ENCODE measurements at places on chromosomes 5 and 9.

DNA sequence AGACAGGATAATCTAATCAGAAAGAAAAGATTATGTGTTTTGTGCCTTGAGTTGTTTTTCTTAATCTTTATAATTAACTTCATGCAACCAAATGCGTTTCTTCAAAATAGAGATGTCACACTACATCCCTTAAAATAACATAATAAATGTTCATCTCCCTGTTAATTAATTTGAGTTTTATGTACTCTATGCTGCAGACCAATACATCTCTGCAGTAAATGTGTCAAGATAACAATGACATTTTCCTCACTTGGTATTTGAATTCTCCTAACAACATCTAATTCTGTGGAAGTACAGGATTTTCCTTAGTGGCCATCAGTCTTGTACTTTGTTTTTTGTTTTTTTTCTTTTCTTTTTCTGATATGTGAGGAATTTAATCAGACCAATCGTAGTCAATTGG, 279.2 kb upstream of the TYRP1 start:
- DNase-seq = no peak

GRCh38 chr9:9257999-9258498, 1354.8 kb downstream of the PTPRD start:
- DNase-seq = no peak

GRCh38 chr5:38607396-38607795, 51.0 kb upstream of the LIFR start:
- DNase-seq = no peak

GRCh38 chr5:95617057-95617456, 2.8 kb upstream of the GPR150 start:
- DNase-seq = no peak

- no peak for DNase-seq
These were observed 109.1 kb upstream of the ELL2 start for GRCh38 chr5:96070622-96071225.

- no peak for DNase-seq
These were observed 13.0 kb downstream of the SEMA6A start for GRCh38 chr5:116561658-116562057.

DNA sequence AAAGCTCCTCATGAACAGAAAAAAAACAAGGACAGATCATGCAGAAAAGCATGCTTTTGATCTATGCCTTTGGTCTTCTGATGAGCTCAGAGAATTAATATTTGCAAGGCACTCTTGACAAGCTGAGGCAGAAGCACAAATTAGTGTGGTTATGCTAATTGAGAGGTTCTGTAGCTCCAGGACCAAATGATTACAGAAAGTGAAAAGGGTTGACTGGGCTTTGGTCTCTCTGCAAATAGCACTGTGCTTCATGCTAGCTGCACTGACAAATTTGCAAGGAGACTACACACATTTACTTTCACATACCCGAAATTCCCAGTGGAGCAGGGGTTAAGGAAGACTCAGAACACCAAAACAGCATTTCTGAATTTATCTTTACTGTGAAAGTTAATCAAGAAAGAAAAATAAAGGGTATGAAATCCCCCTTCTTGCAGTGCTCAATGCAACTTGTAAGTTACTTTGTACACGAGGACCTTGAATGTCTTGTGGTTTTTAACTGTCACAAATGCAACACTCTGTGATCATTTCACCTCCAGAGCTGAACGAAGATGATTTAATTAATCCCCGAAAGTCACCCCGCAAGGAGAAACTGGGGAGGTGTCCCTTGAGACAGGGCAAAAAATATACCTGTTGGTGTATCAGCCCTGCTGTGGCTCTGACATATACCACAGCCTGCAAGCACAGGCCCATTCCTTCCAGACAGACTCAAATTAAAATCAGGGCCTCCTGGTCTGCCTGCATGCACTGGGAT, 11.9 kb downstream of the RAPGEF1 start:
- no peak for DNase-seq

DNA sequence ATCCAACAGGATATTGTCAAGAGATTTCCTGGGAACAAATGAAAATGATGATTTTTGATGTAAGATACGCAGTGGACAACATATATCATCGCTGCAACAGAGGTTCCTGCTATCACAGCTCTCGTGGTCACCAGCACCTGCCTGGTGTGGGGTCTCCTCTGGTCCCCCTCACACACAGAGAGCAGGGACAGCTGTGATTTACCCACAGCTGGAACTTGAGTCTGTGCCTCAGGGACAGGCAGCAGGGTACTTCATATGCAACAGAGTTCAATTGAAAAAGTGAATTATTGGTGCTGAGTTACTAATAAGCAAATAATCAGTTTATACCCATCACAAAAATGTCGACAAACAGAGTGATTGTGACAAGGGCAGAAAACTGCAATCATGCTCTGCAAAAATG, 93.4 kb downstream of the LMX1B start:
- no peak for DNase-seq

GRCh38 chr9:132946211-132946610, 1.8 kb upstream of the TSC1 start:
- no peak for DNase-seq

GRCh38 chr9:130770679-130771442, 64.2 kb upstream of the ABL1 start:
- DNase-seq = peak; percentile 71

DNA sequence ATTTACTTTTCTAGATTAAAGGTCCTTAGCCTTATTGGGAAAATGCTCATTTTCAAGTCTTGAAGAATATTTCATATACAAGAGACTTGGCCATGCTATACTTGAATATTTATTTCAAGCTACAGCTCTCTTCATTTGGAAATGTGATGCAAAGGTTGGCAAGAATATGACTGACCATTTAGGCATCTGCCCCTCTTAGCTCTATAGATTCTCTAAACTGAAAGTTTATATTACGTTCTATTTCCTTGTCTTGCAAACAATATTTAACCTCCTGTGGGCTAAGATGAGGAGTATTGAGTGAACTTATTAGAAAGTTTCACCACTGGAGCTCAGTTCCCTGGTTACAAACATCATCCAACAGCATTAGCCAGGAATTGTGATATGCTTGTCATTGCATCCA, 593.1 kb downstream of the MAT2B start:
- no peak for DNase-seq

DNA sequence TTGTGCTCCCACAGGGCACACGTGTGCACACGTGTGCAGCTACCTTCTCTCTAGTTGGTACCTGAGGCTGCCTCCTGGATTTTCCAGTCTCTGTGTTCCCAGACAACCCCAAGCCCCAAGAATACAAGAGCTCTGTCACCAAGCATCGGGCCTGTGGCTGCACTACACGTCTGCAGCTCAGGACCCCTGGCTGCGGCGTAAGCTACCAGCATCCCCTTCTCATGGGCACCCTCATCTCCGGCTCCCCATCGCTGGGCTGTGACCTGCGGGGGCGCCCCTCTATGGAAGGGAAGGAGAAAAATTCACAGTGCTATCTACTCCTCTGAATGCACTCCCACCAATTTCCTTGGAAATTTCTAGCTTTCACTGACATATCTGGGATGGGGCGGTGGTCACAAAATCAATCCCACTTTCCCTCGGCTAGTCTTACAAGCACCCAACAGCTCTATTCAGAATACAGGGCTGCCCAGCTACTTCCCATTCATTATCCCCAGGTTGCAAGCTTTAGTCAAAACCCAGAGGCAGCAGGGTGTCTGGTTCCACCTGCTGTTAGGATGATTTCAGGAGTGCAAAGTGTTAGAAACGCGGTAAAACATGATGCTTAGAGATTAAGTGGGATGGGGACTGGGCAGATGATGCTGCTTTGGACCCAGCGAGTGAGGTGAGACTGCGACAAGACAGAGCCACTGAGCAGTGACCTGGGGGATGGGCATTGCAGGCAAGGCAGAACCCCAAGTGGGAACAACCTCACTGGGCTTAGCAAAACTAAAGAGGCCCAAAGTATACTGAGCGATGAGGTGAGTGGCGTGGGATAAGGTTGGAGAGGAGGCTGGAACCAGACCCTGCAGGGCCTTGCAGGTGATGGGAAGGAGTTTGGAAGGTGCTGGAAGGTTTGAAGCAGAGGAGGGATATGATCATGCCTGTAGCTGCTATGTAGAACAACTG, 121.7 kb downstream of the KCNIP1 start:
- no peak for DNase-seq

- no peak for DNase-seq
These were observed 107.0 kb upstream of the MVB12B start for GRCh38 chr9:126219648-126220063.

- no peak for DNase-seq
These were observed 110.0 kb upstream of the PTGER4 start for GRCh38 chr5:40569546-40570270.

DNA sequence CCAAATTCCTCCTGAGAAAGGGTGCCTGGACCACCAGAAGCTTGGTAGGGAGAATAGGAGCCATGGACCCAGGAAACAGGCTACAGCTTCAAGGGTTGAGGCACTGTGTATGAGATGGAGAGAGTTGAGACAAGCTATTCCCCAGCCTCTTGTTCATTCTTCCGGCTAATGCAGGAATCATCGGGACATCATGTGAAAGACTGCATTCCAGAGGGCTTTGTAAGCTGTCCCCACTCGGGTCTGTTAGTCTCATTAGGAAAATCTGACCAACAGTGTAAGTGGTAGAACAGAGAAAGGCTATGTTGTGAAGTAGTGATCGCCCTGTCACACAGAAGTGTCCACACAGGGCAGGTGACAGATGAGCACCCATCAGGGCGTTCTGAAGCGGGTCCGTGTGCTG, 81.4 kb downstream of the GABBR2 start:
- DNase-seq = no peak

GRCh38 chr5:87645224-87645623, 232.5 kb upstream of the CCNH start:
- DNase-seq = peak; percentile 61

DNA sequence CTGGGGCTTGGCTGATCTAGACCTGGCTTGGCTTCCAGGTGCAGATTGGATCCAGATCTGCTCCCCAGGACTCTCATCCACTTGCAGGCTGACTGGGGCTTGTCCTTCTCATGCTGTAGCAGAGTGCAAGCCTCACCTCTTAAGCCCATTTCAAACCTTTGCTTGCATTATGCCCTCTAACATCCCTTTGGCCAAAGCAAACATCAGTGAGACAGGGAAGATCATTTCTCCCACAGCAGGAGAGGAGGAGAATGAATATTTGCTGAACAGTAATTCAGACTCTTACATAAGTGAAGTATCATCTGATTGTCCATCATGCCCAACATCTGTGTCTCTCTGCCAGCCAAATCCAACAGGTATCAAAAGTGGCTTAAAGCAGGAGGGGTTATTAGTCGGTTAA, 194.9 kb downstream of the C9orf152 start:
- no peak for DNase-seq

DNA sequence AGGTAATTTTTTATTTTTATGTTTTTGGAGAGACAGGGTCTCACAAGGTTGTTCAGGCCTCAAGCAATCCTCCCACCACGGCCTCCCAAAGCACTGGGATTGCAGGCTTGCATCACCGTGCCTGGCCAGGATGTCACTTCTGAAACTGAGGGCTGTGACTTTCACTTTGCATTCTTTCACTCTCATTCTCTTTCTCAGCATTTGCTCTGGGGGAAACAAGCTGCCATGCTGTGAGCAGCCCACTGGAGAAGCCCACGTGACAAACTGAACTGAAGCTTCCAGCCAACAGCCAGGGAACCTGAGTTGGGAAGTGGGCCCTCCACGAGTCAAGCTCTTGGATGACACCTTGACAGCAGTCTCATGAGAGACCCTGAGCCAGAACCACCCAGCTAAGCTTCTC, 109.4 kb downstream of the C5orf15 start:
- DNase-seq = no peak

GRCh38 chr5:179135006-179135405, 74.8 kb downstream of the ZNF354C start:
- no peak for DNase-seq

- no peak for DNase-seq
These were observed 37.0 kb upstream of the ARL15 start for GRCh38 chr5:54347221-54347865.

DNA sequence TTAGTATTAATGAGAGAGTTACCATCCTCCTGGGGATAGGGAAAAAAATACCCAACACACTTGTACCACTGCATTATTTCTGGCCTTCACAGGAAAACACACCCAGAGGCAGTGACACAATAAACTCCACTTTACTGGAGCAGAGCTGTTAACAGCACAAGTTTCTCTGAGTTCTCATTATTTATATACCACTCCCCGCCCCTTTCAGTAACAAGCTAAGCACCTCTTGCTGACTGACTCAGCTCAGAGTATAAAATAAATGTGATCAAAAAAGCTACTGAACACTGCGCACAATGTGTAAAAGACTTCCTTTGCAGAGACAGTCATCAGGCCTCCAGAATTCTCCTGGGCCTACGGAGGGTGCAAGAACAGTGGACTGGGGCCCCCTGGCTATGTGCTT, 21.6 kb downstream of the KLF9 start:
- no peak for DNase-seq

- no peak for DNase-seq
These were observed 155.4 kb upstream of the ITGA1 start for GRCh38 chr5:52632281-52632680.

- DNase-seq = no peak
These were observed 103.7 kb downstream of the CMYA5 start for GRCh38 chr5:79793304-79793703.

DNA sequence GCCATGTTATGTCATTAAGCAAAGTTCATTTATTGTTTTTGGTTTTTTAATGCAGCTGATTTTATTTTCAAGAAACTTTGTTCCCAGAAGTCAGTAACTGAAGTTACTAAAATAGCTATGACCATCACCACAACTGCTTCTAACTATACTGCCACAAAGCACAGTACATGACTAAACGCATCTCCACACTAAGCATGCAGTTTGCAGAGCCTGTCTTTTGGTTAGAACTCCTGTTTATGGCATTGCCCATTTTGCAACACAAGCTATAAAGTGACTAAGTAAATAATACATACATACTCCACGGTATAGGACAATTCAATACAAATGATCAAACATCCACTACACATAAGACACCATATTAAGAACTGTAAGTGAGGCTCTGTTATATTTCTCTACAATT, 109.7 kb downstream of the MLLT3 start:
- no peak for DNase-seq

DNA sequence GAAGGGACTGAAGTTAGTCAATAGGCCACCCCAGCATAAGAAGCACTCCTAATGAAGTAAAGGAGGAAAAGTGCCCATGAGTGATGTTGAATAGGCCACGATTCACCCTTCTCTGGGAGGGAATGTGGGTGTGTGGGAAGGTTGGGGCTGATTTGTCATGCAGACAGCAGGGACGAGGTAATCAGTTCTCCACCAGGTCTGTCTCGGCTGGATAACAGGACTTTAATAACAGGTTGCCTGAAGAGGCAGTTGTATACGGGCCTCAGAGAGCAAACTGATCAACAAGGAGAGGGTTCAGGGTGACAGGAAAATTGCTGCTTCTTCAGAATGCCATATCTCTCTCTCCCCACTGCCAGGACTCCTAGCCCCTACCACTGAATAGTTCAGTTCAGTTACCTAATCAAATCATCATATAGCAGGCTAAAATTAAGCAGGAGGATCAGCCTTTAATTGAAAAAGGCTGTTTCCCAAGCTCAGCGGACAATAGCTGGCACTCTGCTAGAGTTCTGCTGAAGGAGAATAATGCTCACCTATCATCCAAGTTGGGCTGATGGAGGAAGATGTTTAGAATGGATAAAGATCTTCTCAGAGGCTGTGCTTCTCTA, 43.6 kb upstream of the SMIM32 start:
- DNase-seq = no peak

Measured in midbrain (tissue), 1 donor.